ENCODE measurements at places on chromosomes 3 and 15.

GRCh38 chr3:184630861-184631471 is 69.4 kb downstream of the EPHB3 start:
- no peak for DNase-seq

GRCh38 chr15:58566029-58566428 is 134.2 kb downstream of the LIPC start:
- DNase-seq = no peak

GRCh38 chr3:182814419-182815062 is 21.2 kb downstream of the ATP11B start:
- no peak for DNase-seq

GRCh38 chr3:11606865-11607440 is 36.8 kb downstream of the VGLL4 start:
- no peak for DNase-seq

- DNase-seq = no peak
Measured at GRCh38 chr3:64799606-64800005, 111.8 kb upstream of the ADAMTS9 start.

DNA sequence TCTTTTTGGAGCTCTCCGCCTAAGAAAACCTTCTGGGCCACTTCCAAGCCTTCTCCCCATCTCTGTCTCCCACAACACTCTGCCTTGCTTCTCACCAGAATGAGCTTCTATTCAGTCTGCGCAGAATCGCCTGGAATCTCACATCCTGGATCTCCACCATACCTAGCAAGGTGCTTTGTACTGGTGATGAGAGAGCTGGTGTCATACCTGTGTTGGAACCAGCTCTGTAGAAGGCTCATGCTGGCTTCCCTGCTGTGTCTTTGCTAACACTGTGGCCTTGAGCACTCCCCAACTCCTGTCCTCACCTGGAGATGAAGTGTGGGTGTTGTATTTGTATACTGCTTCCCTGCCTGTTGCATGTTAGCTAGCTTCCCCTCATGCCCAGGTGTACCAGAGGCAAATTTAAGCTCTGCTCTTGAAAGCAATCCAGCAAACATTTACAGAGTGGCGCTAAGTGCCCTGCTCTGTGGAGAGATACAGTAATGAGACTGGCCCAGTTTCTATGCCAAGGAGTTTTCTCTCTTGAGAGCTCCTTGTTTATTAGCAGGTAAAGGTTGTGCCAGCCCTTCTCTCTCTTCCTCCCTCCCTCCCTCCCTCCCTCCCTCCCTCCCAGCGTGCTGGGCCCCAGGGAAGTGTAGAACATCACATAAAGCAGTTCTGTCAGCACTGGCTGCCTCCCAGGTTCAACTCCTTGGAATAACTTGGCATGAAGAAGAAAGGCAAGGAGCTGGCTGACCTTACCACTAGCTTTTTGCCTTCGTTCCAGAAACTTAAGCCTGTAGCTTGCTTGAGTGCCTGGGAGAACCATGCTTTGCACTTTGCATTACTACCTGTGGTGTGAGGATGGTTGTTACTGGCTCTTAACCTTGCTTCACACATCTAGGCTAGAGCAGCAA is 54.9 kb downstream of the TRIM71 start:
- DNase-seq = no peak

DNA sequence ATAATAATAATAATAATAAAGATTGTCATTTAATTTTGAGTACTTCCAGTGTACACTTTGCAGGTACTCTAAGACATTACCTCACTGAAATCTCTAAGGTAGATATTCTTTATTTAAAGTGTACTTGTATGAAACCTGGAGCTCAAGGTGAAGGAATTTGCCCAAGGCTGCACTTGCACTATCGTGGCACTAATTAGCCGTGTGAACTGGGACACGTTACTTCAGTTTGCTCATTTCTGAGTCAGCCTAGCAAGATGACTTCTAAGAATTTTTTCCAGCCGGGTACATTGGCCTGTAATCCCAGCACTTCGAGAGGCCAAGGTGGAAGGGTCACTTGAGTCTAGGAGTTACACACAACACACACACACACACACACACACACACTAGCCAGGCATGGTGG is 33.5 kb downstream of the MLH1 start:
- no peak for DNase-seq

DNA sequence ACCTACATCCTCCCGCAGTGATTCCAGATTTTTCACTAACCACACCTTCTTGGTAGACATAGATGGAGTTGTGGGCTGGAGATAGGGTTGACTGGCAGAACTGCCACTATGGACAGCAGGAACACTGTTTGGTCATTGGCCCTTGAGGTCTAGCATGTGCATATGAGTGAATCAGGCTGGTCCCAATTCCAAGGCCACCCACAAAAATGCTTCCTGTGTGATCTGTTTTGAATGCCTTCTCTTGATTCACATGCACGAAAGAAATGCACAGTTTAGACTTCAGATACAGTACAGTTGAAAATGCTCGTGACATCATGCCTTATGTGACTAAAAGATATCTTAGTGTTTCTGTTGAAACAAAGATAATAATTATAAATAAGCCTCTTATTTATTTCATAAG is 285.8 kb upstream of the SEMA6D start:
- DNase-seq = no peak

DNA sequence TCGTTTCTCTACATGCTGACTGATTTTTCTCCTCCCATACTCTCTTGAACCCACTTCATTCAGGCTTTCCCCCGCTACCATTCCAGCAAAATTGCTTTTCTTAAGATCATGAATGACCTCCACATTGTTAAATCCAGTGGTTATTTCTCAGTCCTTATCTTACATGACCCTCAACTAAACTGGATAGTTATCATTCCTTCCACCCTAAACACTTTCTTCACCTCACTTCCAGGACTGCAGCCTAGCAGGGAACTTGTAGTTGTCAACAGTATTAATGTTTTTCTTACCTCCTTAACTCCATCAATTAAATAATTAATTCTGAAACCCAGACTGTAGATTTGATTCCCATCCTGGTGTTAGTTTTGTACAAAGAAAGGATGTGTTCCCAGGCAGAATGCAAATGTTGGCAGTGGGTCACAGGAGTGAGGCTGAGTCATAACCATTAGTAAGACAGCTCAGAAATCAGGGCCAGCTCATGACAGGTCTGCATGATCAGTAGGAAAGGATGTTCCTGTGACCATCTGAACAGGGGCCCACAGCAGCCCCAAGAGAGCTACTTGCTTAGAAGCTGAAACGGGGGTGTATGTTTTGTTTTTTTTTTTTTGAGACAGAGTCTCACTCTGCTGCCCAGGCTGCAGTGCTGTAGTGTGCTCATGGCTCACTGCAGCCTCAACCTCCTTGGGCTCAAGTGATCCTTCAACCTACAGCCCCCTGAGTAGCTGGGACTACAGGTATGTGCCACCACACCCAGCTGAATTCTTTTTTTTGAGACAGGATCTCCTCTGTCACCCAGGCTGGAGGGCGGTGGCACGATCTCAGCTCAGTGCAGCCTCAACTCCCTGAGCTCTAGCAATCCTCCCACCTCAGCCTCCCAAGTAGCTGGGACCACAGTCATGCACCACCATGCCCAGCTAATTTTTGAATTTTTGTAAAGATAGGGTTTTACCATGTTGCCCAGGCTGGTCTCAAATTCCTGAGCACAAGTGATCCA is 9.1 kb downstream of the BCL2L10 start:
- DNase-seq = no peak

DNA sequence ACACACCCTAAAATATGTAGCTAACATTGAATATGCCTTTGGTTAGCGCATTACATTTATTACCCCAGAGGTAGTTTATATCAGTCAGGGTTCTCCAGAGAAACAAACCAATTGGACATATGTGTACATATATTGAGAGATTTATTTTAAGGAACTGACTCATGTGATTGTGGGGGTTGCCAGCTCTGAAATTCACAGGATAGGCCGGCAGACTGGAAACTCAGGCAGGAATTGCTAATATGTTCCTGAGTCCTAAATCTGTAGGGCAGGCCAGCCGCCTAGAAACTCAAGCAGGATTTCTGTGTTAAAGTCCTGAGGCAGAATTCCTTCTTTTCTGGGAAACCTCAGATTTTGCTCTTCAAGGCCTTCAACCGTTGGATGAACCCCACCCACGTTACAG is 189.7 kb downstream of the CDIN1 start:
- DNase-seq = no peak

GRCh38 chr3:13333236-13333897 is 86.8 kb downstream of the NUP210 start:
- DNase-seq = no peak

DNA sequence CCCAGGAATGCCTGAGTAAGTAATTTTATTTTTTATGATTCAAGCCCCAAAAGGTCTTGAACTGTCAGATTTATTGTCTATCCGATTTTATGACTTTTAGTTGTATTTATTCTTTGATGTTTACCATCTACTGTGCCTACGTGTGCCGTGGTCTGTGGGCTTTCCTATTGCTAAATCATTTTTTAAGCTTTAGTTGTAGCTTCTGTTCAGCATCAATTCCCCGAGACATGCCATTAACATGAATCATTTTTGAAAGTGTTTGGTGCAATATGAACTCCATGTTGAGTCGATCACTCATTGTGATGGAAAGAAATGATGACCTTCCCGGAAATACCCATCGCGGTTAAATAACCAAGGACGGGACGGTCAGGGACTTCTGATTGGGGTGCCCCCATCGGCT is 268.7 kb upstream of the THRB start:
- no peak for DNase-seq

GRCh38 chr15:68725736-68726135 is 95.0 kb downstream of the ANP32A start:
- DNase-seq = no peak

GRCh38 chr3:140570602-140571001 is 107.3 kb upstream of the TRIM42 start:
- no peak for DNase-seq

DNA sequence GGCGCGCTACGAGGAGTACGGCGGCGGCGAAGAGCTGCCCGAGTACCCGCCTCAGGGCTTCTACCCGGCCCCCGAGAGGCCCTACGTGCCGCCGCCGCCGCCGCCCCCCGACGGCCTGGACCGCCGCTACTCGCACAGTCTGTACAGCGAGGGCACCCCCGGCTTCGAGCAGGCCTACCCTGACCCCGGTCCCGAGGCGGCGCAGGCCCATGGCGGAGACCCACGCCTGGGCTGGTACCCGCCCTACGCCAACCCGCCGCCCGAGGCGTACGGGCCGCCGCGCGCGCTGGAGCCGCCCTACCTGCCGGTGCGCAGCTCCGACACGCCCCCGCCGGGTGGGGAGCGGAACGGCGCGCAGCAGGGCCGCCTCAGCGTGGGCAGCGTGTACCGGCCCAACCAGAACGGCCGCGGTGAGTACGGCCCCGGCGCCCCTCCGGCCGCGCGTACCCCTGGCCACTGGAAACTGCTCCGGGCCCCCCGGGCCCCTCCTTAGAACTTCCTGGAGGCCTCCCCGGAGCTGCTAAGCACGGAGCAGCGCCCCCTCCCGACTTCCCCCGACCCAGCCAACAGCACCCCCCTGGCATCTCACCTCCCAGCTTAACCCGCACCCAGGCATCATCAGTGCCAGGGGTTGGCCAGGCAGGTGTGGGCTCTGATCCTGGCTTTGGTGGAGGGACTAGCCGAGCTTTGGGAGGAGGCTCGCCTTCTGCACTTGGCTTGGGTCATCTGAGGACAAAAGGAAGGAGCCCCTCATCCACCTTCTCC is 1.4 kb downstream of the LOXL1 start:
- peak; percentile 53 for DNase-seq

GRCh38 chr3:35070088-35070487 is 569.2 kb upstream of the ARPP21 start:
- no peak for DNase-seq

DNA sequence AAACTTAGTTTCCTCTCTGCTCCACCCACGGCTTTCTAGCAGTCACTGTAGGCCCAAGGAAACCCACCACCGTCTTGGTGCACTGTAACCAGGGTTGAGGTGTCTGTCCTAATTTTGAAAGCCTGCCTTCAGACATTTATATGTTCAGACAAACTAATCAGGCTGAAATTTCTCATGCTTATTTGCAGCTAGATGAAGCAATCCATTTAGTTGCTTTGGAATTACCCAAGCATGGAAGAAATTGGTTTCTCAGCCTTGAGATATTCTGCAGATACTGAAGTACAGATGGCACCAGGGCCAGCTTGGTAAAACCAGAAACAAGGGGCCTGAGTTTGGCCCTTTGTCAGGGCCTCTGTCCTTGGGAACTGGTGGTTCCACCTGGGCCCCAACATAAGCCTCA is 105.4 kb downstream of the CACNA1D start:
- DNase-seq = no peak

DNA sequence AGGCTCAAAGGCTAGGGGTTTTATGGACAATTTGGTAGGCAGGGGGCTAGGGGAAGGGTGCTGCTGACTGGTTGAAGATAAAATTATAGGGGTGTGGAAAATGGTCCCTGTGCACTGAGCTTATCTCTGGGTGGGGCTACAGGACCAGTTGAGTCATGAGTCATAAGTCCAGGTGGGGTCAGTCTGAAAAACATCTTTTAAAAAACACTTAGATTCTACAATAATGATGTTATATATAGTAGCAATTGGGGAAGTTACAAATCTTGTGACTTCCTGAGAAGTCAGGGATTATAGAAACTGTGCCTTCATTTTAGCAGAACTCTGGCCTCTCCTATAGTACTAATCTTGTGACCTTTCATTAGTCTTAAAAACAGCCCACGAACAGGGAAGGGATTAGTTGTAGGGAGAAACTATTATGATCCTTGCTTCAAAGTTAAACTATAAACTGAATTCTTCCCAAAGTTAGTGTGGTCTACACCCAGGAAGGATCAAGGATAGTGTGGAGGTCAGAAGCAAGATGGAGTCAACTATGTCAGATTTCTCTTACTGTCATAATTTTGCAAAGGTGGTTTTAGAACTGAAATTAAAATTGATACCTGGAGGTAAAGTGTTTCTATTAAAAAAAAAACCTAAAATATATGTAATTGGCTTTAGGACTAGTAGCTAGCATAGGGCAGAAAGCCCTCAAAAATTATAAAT is 130.1 kb downstream of the P2RY1 start:
- no peak for DNase-seq

GRCh38 chr15:86653344-86654197 is 573.9 kb downstream of the AGBL1 start:
- no peak for DNase-seq

- no peak for DNase-seq
Measured at GRCh38 chr3:64214381-64215018, 10.8 kb downstream of the PRICKLE2 start.

Data from Caco-2 (cell line).